Stimulated activated CD4-positive, alpha-beta T cell treated with anti-CD3 and anti-CD28 coated beads, Interleukin-1b, Interleukin-23, amount 100 ng/mL, for 24 hours (primary cell): ENCODE measurements at places on chromosomes 16 and 17.

DNA sequence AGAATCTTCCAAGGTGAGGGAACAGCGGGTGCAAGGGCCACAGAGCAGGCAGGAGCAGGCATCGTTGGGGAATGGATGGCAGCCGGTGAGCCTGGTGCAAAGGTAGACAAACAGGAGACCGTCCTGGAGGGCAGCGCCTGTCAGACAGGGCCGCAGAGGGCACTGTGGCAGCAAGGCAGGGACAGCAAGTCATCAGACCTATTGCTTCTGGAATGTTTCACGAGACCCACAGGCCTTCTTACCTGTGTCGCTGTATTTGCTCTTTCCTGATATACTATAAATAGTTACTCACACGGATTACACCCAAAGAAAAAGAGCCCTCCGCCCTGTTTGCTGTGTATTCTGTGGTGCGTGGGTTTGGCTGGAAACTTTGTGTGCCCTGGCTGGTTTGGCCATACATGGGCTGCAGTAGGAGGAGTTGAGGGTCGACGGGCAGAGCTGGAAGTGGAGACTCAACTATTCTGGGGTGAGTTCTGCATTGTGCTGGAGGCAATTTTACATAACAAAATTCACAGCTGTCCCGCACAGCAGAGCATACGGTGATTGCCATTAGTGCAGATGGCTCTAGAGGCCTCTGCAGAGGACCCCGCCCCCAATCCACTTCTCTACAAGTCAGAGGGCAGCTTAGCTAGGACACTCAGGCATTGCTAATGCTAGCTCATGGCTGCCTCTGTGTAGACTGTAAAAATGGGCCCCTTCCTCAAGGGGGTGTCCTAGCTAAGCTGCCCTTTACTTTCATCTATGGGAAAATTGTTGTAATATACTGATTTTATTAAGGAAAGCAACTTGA is 18.6 kb upstream of the POLR3E start:
- no peak for DNase-seq

DNA sequence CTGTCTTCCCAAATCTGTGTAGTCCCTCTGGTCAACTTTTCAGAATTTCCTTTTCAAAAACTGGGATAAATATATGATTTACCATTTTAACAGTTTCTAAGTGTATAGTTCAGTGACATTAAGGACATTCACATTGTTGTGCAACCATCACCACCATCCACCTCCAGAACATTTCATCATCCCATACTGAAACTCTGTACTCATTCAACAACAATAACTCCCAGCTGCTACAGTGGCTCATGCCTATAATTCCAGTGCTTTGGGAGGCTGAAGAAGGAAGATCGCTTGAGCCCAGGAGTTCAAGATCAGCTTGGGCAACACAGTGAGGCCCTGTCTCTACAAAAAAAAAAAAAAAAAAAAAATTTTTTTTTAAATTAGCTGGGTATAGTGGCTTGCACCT is 131.0 kb downstream of the AATF start:
- DNase-seq, result no peak

- no peak for DNase-seq
Measured at GRCh38 chr16:2388875-2389433, 40.3 kb upstream of the CCNF start.

DNA sequence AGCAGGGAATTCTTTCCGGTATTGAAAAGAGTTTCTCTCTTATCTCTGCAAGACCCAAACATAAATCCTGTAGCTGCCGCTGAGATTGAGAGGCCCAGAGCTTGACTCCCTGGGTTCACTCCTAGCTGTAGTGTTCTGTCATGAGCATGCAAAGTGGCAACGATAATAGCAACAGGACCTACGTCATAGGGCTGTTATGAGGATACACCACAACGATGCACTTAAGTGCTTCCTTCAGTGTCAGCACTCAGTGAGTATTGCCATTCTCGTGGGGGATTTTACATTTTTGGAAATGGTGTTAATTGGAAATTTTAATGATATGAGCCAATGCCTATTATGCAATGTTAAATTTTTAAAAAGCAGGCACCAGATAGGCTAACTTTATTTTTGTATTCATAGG is 199.8 kb downstream of the CYLD start:
- no peak for DNase-seq

DNA sequence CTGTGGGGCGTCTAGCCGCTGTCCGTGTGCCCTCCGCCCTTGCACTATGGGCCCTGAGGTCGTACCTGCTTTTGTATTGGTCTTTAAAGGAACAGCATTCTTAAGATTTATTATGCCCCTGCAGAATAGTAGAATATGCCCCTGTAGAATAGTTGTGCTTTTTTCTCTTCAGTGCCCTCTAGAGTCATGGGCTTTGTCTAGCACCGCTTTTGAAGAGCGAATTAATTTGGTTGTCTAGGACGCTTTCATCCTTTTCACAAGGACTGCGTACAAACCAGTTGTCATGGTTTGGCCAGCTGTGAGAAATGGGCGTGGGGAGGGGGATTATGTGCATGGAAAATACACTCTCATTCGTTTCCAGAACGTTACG is 621 bp downstream of the CEP95 start:
- DNase-seq, result no peak

DNA sequence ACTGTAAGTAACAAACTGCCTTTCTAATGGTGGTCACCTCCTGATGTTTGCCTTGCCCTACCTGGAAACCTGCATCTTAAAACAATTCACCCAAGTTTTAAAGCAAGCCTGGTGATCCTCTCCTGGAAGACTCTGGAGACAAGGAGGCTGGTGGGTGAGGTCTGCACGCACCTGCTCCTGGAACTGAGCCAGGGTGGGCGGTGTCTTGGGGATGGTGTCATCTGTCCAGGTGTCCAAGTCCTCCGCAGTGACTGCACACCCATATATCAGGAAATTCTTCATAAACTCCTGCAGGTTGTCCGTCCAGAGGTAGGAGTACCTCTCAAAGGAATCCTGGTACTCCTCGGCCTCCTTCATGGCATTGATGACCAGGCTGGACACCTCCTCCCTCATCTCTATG is 44.9 kb downstream of the DNAH17 start:
- DNase-seq, result no peak

- DNase-seq, result no peak
Measured at GRCh38 chr17:64120159-64120810, 9.7 kb downstream of the ERN1 start.

GRCh38 chr17:36094746-36095145 is 4.8 kb upstream of the CCL3 start:
- DNase-seq, result no peak

- DNase-seq, result no peak
Measured at GRCh38 chr16:66135421-66135831, 231.1 kb upstream of the CDH5 start.

DNA sequence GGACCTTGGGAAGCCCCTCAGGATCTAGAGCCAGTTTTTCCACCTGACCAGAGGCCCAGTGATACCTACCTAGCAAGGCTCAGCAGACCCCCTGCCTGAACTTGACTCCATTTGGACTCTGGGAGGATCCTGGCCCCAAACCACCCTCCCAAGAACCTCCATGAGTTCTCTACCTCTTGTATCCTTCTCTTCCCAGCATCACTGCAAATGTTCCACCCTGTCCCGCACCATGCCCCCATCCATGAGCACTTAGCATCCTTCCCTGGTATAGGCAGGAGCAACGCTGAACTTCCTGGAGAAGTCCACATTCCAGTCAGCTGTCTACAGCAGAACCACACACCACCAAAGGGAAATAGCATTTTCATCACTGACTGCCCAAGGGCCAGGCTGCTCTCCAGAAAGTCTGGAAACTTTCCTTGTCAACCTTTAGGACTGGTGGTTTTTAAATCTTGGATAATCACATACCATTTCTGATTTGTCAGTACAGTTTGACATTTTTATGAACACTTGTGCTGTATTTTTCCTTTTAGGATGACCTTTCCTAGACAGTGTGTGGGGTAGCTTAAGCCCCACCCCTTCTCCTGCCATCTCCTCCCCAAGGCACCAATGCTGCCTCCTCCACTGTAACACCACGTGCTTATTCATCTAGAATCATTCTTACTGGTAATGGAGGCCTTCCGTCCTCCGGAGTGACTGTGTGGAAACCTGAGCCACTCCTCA is 13.9 kb downstream of the EIF4A3 start:
- DNase-seq, result no peak

DNA sequence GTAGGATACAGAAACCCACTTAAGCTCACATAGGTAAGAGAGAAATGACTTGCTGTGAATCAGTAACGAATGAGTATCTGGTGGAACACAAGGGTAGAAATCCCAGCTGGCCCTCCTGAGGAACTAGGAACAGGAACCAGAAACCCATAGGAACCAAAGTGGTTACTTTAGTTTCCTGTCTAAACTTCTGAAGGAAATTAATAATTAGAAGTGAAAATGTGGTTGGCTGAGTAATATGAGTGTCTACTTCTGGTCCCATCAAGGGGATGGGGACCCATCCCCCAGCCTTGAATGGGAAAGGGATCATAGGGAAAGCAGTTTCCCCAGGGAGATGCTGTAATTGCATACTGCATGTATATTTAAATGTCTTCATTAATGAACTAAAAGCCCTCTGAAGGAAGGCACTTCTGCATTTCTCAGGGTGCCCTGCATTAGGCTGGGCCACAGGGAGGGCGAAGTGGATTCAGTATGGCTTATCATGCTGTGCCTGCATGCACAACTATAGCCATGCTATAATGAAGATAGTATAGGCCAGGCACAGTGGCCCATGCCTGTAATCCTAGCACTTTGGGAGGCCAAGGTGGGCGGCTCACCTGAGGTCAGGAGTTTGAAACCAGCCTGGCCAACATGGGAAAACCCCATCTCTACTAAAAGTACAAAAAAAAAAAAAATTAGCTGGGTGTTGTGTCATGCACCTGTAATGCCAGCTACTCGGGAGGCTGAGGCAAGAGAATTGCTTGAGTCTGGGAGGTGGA is 45.6 kb downstream of the CYB5B start:
- no peak for DNase-seq

GRCh38 chr17:68428498-68429172 is 28.7 kb downstream of the WIPI1 start:
- no peak for DNase-seq
